Hepatocyte (in vitro differentiated cells): ENCODE measurements at places on chromosomes 7 and 10.

DNA sequence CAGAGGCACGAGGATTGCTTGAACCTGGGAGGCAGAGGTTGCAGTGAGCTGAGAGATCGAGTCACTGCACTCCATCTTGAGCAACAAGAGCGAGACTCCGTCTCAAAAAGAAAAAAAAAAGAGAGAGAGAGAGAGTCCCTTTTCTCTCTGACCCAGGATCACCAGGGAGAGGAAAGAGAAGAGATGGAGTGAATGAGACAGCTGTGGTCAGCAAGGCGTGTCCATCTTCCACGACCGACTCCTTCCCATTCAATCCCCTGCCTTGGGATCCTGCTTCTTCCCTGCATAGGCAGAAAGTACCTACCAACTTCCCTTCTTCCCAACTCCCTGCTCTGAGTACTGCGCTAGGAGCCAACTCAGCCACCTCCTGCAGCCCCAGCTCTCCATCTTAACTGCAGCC is 5.2 kb upstream of the ZAN start:
- no peak for DNase-seq

- no peak for DNase-seq
Observed at GRCh38 chr10:67780759-67781538, 57.0 kb downstream of the DNAJC12 start.

DNA sequence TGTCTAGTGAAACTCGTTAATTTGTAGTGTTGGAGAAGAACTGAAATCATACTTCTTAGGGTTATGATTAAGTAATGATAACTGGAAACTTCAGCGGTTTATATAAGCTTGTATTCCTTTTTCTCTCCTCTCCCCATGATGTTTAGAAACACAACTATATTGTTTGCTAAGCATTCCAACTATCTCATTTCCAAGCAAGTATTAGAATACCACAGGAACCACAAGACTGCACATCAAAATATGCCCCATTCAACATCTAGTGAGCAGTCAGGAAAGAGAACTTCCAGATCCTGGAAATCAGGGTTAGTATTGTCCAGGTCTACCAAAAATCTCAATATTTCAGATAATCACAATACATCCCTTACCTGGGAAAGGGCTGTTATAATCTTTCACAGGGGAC is 187.6 kb downstream of the CFTR start:
- no peak for DNase-seq

GRCh38 chr10:69516796-69517195 is 56.4 kb downstream of the NEUROG3 start:
- no peak for DNase-seq

DNA sequence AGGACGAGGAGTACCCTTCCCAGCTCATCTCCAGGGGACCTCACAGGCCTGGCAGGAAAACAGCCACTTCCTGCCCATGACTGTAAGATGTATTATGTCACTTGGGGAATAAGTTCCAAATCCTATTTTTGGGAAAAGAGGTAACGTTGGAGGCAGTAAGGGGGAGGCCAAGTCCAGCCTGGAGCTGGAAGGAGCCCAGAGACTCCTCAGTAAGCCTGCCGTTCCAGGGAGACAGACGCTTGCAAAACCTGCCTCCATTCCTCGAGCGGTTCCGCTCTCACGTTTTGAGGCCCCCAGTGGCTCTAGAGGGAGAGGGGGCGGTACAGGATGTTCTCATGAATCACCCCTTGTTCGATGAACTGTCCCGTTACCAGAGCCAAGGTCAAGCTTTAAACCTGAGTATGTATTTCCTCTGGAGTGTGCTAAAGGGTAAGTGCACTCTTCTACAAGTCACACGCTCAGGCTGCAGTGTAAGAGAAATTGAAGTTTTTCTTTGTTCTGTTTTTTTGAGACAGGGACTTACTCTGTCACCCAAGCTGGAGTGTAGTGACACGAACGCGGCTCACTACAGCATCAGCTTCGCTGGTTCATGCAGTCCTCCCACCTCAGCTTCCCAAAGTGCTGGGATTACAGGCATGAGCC is 45.5 kb upstream of the CYTH3 start:
- DNase-seq: peak; percentile 16

DNA sequence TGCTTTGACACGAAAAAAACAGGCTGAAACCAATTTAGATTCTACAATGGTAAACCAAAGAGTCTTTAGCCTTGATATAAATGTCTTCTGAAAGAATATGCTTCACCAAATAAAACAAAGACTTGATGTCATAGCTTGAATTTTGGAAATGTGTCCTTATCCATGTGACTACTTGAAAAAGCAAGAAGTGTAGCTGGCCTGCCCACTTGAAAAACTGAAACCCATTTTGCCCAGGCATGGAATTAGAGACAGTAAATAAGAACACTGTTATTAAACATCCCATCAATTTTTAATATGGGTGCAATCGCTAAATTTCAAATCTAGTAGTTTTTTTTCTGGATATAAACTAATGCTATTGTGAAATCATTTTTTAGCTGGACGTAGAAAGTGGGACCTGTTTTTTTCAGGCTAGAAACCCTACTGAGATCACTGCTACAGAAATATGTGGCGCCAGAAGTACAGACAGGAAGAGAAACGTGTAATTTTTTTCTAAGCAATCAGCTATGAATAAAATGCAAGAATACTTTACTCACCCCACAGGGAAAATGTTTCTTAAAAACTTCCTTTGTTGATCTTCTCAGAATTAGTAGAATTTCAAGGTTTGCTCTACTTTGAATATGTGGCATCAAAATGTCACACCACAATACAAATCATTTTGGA is 56.7 kb downstream of the PIP4K2A start:
- no peak for DNase-seq

GRCh38 chr7:2079332-2080059 is 153.2 kb downstream of the MAD1L1 start:
- no peak for DNase-seq

DNA sequence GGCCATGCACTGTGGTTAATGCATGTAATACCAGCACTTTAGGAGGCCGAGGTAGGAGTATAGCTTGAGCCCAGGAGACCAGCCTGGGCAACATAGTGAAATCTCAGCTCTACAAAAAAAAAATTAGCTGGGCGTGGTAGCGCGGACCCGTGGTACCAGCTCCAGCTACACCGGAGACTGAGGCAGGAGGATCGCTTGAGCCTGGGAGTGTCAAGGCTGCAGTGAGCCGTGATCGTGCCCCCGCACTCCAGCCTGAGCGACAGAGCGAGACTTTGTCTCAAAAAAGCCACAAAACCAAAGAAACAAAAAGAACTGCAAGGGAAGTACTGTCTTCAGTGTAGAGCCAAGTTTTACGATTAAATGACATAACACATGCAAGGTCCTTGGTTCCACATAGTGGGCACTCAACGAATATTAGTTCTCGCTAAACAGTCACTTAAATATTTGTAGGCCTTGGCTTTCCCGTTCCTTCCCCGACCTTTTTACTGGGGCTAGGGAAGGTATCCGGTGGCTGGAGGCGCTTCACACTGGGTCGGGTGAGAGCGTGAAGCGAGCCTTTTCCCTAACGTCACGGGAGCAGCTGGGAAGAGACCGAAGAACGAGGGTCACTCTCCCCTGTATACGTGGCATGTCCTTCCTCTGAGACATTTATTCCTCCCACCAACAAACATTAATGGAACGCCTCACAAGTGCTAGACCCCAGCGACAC is 993 bp upstream of the SND1 start:
- no peak for DNase-seq

DNA sequence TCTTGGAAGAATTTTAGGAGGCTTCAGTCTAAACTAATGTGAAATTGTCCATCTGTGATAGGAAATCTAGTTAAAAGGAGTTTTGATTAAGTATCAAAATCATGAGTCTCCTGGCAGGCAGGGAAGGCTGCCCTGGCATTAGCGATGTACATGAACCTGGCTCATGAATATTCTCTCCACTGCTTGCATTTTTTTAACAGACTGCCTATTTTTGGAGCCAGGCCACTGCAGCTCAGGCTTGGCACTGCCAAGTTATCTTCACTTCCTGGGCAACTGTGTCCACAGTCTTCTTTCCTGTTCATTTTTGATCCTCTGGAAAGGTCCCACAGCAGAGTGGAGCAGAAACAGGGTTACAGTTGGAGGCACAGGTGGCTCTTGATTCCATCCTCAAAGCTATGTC is 7.0 kb downstream of the GPR26 start:
- no peak for DNase-seq

DNA sequence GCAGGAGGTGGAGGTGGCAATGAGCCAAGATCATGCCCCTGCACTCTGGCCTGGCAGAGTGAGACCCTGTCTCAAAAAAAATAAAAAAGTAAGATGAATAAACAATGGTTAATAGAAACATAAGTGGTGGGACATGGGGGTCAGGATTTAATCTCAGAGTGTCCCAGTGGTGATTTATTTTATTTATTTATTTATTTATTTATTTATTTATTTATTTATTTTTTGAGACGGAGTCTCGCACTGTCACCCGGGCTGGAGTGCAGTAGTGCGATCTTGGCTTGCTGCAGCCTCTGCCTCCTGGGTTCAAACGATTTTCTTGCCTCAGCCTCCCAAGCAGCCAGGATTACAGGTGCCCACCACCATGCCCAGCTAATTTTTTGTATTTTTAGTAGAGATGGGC is 482.6 kb upstream of the GALNT17 start:
- DNase-seq: no peak

- DNase-seq: peak; percentile 74
Observed at GRCh38 chr7:99210265-99210970, 2.5 kb upstream of the KPNA7 start.

GRCh38 chr10:3887885-3888476 is 103.0 kb upstream of the KLF6 start:
- DNase-seq: peak; percentile 77

GRCh38 chr7:150735596-150736358 is 1.4 kb upstream of the GIMAP5 start:
- DNase-seq: no peak

- DNase-seq: no peak
Observed at GRCh38 chr10:15225511-15225910, 57.0 kb upstream of the NMT2 start.

GRCh38 chr10:2972216-2972615 is 95.1 kb upstream of the PFKP start:
- DNase-seq: no peak

DNA sequence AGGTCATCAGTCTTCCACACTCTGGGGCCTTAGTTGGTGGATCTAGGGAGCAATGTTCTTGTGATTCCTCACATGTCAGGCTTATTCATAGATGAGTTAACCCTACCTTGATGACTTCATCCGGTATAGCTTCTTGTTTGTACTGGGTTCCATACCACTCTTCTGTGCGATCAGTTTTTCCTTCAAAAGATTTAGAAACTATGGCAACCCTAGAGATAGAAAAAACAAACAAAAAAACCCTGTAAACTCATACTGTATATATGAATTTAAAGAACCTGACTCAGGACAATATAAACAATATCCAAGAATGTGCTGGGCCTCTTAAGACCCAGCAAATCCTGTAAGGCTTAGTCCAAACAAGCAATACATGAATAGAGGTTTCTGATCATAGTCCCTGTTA is 83.5 kb downstream of the IDE start:
- DNase-seq: no peak

DNA sequence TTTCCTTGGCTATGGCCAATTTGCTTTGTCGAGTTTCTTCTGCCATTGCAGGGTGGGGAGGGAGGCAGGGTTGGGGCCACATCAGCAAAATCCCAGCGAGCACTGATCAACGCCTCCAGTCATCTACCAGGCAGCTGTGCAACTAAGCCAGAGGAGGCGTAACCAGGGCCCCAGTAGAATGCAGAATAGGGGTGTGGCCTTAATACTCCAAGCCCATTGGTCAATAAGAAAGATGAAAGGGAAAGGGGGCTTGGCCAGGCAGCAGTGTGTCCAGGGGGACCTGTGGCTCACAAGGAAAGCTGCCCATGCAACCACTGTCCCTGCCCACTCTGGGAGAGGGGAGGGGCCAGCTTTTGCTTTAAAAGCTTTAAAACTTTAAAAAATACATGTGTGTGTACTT is 21.5 kb upstream of the GGCT start:
- no peak for DNase-seq

GRCh38 chr10:75662715-75663114 is 231.3 kb downstream of the LRMDA start:
- DNase-seq: peak; percentile 27

- DNase-seq: no peak
Observed at GRCh38 chr10:122515588-122516231, 44.8 kb upstream of the DMBT1 start.

DNA sequence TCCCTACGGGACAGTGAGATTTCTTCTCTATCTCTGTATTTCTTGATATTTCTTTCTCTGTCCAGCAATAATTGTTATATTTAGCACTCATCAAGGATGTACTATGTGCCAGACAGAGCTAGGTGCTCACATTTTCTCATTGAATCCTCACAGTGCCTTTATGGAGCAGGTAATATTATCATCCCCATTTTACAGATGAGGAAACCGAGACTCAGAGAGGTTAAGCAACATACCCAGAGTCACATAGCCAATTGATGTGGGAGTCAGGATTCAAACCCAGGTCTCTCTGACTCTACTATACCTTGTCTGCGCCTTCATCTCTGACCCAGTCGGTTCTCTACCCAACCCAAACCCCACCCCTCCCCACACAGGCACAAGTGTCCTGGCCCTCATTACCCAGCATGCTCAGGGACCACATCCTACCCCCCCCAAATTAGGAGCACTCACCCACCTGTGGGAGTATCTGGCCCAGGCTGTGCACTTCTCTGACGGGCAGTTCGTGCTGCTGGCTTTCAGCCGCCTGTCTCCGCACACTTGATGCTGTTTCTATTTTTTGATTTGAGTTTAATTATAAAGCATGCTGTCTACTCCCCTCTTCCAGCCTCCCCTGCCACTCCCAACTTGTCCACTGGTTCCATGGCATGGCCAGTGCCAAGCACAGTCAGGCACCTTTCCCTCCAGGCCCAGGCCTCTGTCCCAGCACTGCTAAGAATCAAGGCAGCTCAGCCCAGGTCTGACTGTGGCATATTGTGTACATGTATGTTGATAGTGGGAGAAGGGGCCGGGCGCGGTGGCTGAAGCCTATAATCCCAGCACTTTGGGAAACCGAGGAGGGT is 9.8 kb upstream of the SAMD8 start:
- DNase-seq: no peak

- DNase-seq: peak; percentile 21
Observed at GRCh38 chr10:48404646-48405045, 98.2 kb downstream of the MAPK8 start.
